ENCODE measurements at places on chromosomes 13 and 19.

- no peak for DNase-seq
These were observed 4.9 kb upstream of the ZC3H13 start for GRCh38 chr13:46057256-46058015.

GRCh38 chr13:96544957-96545356 is 449.3 kb downstream of the OXGR1 start:
- no peak for DNase-seq

GRCh38 chr19:21581646-21582240 is 76.3 kb downstream of the ZNF429 start:
- DNase-seq = no peak

DNA sequence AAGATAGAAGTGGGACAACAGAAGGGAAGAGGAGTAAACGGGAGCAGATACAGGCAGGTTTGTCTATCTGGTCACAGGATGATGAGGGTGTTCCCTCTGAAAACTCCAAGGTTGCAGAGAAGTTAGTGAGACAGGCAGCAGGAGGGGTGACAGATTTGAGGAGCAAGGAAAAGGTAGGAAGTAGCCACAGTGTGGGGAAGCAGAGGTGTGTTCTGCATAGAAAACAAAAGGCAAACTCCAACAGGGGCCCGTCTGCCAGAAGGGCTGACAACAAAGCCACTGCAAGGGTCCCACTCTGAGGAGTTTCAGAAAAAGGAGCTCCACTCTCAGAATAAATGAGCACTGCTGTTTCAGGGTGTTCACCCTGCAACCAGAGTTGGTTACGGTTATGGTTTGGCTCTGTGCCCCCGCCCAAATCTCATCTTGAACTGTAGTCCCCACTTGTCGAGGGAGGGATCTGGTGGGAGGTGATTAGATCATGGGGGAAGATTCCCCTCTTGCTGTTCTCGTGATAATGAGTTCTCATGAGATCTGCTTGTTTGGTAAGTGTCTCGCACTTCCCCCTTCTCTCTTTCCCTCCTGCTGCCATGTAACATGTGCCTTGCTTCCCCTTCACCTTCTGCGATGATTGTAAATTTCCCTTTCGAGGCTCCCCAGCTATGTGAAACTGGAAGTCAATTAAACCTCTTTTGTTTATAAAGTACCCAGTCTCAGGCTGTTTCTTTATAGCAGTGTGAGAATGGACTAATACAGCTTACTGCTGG is 32.1 kb downstream of the SMAD9 start:
- no peak for DNase-seq

GRCh38 chr13:38951525-38952313 is 38.9 kb downstream of the STOML3 start:
- no peak for DNase-seq

DNA sequence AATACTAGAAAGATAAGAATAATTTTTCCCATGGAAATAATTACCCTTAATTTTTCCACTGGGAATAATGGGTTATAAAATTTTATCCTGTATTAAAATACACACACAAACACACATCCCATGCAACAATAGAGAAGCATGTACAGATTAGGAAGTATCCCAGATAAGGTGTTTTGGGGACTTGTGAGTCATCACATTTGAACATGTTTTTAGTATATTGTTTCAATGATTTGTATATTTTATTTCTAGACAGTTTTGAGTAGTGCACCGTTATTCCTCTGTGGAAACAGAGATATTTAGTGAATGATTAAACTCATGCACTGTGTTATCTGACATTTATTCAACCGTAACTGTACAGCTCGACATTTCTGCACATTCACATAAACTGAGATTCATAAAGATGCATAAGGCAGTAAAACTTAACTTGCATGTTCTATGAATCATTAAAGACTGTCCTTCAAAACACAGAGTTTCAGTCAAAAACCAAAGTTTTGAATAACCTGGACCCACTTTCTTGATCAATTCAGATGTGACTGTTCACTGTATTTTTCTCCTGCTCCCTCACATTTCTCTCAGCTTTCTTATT is 30.1 kb downstream of the KLF12 start:
- DNase-seq = no peak

- DNase-seq = no peak
These were observed 3.7 kb downstream of the PSG9 start for GRCh38 chr19:43265664-43266025.

DNA sequence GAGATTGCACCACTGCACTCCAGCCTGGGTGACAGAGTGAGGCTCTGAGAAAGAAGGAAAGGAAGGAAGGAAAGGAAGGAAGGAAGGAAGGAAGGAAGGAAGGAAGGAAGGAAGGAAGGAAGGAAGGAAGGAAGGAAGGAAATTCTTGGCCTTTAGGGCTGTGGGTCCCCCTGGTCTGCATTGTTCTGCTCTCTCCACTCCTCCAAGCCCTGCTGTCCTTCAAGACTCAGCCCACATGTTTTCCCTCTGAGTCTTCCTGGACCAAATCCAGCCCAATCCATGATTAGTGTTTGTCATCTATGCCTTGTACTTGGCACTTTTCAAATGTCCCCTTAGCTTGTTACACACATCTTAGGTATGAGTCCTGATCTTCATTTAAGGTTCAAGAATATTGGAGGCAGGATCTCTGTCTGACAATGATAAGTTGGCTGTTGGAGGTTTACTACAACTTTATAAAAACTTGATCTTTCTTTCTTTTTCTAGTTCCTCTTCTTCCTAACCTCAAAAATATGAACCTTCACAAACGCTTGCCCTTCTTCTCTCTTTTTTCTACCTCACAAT is 48.8 kb upstream of the INTS6 start:
- no peak for DNase-seq

GRCh38 chr13:102877303-102877702 is 31.5 kb downstream of the ERCC5 start:
- DNase-seq = peak; percentile 12
